ENCODE measurements at places on chromosomes 2 and 18.

DNA sequence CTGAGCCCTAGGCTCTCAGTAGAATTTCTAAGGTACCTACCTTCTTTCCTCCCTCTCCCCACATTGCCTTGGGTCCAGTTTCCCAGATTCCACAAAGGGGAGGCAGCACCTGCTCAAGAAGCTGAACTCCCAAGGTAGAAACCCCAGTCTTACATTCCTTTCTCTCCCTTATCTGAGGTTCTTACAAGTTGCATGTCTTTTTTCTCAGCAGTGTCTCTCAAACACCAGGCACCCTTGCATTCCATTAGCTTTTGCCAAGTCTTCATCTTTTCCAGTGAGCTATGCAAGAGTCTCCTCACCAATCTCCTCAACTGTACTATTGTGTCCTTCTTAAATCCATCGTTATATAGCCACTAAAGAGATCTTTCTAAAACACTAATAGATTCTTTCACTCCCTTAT lies 4.1 kb upstream of the NT5C1B start:
- DNase-seq = no peak

DNA sequence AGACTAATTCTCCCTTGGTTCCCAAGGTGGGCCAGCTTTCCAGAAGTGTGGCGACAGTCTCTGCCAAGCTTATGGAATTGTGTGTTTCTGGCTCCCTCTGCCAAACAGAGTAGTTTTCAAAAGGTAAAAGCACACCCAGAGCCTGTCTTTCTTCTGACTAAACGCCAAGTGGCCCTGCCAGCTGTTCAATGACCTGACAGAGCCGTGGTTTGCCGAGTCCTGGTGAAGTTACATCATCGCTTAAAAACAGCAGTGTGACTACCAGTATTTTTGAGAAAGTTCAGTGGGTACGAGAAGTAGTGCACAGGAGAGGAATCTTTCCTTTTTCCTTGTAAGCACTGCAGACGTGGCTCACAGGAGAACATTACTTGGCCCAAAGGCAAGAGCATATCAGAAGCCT lies 1.9 kb downstream of the PER2 start:
- DNase-seq = no peak

DNA sequence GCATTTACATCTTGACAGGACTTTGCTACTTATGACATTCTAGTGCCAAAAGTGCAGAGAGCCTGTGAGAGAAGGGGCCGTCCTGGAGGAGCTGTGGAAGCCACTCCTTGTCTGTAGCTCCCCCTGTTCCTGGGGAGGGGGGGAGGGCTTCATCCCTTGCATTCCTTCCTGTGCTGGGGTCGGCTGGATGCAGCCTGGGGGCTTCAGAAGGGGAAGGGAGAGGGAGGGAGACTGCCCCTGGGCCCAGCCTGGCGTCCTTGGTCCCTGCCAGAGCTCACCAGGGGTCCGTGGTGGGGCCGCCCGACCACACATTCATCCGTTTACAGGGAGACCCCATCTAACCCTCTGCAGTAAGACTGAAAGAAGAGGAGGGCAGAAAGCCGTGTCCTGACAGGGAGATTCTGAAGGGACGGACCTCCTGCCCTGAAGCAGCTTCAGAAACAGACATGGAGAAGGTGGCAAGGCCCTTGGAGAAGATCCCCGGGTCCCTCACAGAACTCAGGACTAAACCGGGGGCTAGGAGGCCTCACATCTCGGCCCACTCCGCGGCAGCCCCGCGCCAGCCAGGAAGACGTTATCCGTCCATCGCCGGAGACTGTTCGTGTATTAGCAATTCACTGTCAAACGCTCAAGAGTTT lies 258.3 kb upstream of the SALL3 start:
- DNase-seq = no peak

DNA sequence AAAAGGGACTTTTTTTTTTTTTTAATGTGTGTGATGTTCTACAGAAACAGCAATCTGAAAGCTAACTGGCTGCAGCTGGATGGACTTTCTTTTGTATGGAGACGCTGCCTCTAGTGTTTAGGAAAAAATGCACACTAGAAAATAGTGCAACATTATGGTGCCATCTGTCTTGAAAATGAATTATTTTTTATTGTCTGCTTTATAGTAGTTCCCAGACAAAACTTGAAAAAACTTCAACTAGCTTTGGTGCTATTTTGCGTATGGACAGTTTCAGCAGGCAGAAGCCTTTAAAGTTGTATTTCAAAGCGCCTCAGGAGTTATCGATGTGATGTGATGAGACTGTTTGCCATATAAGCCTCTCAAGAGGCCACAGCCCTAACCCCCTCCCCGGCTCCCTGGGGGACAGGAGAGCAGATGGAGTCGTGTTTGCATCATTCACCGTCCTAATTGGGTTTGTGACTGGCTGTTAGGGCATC lies 86.9 kb downstream of the LTBP1 start:
- DNase-seq = no peak

DNA sequence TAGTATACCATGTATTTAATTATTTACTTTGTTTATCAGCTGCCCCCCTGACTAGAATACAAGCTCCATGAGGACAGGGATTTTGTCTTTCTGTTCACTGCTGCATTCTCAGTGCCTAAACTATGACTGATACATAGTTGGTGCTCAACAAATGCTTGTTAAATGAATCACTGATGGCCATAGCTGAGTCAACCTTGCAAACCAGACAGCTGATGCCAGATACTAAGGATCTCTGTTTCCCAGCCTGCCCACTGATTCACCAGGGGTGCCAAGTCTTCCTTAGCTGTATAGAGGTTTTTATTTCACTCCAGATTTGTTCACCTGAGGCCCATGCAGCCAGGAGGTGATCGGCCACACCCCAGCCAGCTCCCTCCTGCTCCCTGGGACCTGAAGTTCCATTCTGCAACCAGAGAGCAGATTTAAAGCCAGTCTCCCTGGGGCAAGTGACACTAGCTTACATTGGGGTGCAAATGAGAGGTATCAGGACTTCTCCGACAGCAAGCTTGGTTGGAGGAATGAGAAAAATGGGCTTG lies 92.2 kb downstream of the C1QL2 start:
- no peak for DNase-seq

DNA sequence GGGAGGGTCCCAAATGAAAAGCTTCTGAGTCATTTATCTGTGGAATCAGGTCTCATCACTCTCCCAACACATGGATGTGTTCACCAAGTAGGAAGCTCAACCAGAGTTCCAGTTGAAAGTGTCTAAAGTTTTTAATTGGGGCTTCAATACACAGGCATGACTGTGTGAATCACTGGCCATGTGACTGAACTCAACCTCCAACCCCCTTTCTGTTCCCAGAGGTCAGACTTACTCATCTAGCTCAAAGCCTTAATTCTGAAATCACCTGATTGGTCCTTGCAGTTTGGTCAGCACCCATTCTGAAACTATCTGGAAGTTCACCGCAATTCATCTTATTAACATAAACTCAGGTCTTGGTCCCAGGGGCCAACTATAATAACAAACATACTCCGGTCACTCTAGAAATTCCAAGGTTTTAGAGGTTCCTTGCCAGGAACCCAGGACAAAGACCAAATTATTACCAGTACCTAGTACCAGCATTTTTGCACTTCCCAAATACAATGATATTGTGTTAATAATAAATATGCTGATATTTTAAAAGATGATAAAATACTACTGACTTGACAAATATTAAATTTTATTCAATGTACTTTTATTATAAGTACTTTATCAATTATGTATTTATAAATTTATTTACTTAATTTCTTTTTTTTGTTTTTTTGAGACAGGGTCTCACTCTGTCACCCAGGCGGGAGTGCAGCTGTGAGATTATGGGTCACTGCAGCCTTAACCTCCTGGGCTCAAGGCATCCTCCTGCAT lies 10.7 kb upstream of the RBM45 start:
- DNase-seq = no peak

DNA sequence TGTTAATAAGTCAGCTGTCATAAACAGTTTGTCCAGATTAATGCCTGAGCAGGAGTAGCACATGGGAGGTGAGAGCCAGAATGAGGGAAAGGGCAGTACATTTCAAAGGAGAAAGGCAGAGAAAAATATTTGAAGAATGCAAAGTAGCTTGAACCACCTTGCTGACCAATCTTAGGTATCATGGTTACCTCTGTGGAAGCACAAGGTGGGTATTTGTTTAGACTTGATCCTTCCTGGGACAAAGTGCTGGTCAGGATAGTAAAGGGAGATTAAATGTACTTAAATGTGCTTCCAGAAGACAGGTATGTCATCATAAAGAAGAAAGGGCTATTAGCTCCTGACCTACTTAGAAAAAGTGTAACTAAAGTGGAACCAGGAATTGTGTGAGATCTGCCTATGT lies 105.0 kb downstream of the LRRTM1 start:
- no peak for DNase-seq

DNA sequence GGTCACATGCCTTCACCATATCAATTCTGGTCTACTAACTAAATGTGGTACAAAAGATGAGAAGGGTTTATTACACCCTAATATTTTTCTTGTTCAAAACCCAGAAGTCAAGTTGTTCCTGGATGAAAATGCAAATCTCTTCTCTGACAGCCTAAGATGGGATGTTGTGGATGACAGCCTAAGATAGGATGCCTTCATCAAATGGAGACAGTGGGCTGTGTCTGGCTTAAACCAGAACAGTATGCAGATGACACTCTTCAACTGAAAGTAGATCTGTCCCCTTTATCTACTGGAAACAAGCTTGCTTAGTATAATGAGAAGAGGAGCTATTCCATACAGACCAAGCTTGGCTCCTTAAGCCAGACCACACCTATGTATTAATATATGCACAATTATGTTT lies 17.7 kb downstream of the NXPH2 start:
- DNase-seq = no peak
